Stomach (tissue), 19 donors: ENCODE measurements at places on chromosomes 5 and 9.

DNA sequence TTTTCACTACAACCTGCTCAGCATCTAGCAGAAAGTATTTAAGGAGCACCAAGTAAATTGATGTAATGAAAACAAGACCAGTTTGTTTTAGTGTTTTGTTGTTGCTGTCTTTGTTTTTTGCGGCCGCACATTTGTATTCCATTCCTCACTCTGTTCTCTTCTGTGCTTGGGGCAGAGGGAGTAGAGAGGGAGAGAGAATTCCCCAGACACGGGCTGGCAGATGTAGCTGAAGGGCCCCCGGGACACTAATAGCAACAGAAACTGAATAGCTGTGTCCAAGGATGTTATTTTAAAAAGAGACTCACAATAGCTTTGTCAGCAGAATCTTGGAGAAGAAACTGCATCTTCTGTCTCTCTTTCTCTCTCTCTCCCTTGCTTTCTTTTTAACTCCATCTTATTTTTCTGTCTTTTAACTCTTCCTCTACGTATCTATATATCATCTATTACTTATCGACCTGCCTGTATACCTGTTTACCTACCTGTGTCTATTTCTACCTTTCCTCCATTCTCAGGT, 145.3 kb downstream of the PAPPA start:
- DNase-seq: no peak

- DNase-seq: no peak
Measured at GRCh38 chr5:59616413-59616812, 277.1 kb downstream of the PDE4D start.

DNA sequence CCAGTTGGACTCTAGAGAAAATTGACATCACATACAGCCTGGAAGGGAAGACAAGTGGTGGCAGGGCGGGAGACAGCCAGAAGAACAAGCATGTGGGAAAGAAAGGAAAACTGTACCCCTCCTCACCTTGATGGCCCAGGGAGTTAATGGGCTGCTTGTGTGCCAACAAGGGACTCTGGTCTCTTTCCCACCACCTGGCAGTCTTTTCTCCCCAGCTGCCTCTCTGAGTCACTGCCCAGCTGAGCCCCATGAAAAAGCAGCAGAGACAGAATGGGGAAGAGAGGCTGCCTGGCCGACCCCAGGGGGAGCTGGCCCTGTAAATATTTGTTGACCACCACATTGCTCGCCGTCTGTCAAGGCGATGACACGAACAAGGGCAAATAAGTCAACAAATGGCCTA, 359.4 kb downstream of the ENC1 start:
- DNase-seq: no peak

GRCh38 chr5:157431544-157432200, 28.3 kb upstream of the NIPAL4 start:
- no peak for DNase-seq

- DNase-seq: peak; percentile 39
Measured at GRCh38 chr9:115034801-115035200, 83.2 kb downstream of the TNC start.

GRCh38 chr5:145787996-145788395, 47.1 kb downstream of the PRELID2 start:
- DNase-seq: no peak

DNA sequence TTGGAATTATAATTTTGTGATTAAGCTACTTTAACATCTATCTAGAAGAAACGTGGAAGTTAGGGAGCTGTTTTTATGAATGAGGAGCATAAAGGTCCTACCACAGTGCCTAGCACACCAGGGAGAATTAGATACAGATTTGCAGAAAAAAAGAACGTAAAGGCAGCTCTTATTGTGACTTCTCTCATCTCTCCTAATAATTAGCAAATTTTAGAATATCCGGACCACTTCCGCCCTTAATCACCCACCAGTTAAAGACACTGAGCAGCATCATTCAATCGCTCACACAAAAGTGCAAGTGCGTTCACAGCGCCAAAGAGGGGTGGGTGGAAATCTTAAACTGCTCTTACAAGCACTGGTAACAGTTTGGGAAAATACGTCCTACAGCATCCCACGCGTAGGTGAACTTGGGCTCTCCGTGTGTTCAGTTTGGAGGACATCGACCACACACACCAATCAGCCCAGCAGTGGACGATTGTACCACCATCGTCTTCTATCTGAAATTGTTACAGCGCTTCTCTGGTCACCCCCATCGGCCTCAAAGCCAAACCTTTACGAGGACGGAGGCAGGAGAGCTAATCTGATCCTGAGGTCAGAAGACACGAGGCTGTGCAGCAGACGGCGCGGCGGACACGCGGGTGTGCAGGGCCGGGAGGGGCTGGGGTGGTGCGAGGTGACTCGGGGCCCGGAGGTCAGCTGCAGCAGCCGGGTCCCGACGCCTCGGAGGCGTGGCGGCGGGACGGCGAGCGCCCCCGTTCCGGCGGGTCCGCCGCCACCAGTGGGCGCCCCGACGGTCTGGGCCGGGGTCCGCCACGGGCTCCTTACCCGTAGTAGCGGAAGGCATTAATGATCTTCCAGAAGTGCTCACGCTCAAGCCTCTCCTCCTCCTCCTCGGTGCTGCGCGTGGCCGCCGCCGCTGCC, 646 bp downstream of the CARNMT1 start:
- peak; percentile 68 for DNase-seq

DNA sequence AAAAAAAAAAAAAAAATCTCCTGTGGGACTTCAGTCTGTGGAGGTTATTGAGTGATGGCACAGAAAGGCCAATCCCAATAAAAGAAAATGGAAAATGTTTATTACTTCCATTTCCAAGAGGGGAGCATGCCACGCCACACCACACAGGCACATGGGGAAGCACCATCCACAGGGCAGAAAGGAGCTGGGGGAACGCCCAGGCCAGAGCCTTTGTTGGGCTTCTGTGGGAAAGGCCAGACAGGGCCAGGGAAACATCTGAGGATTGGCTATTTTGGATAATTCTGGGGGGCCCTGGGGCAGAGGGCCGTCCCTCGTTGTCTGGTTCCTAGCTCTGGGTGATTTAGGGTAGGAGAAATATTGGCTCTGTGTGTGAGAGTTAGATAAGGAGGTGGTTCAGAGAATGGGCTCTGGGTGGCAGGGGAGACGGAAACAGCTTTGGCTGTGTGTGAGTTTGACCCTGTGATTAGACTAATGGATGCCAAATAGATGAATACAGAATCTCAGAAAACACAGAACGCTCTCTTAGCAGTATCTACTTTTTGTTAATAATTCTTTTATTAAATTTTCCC, 49.0 kb upstream of the ABL1 start:
- DNase-seq: no peak

DNA sequence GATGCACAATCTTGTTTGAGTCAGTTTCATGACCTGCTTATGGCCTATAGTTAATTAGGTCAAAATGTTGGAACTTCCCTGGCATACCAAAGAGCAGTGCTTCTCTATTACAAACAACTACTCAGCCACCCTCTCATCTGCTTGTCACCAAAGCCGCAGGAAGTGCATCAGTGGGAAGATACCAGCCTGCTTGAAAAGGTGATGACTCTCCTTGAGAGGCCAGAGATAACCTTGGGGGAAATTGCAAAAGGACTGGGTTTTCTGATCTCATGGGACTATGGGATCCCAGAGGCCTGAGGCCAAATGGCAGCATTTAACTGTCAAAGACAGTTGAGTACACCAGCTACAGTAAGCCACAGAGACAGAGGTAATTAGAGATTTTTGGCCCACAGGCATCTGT, 69.9 kb downstream of the C9orf57 start:
- DNase-seq: no peak

DNA sequence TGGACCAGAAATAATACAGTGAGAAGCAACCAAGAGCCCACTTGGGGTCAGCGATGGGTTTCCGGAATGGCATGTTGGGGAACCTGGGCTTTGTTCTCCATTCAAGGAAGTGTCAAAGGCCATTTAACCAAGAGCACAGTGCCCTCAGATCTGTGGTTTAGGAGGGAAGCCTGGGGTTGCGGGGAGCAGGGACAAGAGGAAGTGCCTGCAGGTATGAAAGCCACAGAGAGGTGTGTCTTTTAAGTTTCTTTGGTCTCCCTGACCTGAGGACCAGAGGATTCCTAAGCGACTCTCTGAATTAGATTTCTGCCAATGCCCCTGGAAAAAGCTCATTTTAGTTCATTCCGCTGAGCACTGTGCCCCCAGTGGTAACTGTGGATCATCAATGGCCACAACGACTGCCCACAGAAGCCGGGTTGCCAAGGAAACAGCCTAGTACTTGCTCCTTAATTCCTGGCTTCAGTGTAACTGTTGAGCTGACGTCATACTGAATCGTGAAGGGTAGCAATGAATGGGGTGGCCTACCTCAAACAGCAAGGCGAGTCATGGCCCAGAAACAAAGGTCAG, 107.3 kb upstream of the SPIN1 start:
- no peak for DNase-seq

GRCh38 chr9:131977109-131977838, 102.4 kb downstream of the MED27 start:
- no peak for DNase-seq

GRCh38 chr9:136283291-136284235, 20.3 kb downstream of the CCDC187 start:
- DNase-seq: peak; percentile 85

DNA sequence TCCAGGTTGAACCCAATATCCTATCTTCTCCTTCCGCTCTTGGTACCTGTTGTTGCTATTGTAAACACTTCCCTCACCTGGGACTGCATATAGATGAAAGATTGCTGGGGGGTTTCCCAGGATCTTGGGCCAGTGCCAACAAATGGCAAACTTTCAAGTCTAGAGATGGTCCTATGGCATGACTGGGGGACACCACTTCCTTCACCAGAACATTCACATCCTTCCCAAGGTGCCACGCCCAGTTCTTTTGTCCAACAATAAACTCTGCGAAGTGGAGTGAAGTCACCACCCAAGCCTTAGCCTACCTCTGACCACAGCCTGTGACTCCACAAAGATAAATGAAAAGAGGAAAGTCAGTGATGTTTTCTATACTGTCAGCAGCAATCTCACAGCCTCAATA, 34.4 kb downstream of the DOCK8 start:
- peak; percentile 16 for DNase-seq

DNA sequence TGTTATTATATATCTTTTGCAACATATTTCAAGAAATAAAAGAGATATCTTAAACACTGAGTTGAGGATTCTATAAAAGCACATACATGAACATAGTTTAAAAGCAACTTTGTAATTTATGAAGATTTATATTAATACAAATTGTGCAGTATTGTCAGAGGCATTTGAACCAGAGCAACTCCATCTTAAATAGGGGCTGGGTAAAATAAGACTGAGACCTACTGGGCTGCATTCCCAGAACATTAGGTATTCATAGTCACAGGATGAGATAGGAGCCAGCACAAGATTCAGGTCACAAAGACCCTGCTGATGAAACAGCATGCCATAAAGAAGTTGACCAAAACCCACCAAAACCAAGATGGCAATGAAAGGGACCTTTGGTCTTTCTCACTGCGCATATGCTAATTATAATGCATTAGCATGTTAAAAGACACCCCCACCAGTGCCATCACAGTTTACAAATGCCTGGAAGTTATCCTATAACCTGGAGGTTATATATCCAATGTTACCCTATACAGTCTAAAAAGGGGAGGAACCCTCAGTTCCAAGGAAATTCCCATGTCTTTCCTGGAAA, 320.2 kb downstream of the FAM170A start:
- DNase-seq: no peak
